ENCODE measurements at places on chromosomes 7 and 10. TPM values are rescaled to one million over a fixed set of nuclear protein-coding genes. Genes with fewer than 3 reads are reported as not detected.

DNA sequence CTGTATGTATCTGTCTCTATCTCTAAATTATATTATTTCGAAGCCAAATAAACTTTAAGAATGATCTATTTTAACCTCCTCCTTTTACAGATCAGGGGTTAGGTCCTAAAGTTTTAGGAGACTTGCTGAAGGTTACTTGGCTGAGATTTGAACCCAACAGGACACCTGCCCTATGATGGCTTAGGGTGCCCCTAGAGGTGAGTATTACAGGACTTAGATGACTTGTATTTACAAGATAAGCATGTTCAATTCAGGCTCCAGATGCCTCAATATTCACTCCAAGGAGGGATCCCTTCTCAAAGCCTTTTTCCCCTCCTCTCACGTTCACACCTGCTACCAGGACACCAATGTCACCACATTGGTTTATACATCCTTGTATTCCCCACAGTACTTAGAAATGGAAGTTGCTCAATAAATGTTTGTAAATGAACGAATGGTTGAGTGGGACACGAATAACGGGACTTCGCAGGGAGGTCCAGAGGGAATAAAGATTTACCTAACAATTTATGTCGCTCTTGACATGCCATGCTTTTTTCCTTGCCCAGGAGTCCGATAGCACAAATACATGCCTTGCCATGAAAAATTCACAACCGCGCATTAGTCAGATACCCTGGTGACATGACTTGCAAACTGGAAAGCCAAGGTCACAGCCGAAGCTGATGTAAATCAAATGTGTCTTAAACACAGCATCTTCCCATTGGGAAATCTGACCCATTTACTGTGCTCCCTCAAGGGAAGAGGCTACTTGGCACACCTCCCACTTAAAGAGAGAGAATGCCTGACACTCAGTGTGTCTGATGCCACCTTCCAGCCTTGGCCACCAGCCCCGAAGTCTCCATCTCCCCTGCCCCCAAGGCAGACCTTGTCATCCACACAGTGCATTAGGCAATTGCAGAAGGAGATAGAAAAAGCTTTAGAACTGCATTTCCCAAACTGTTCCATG, 872.2 kb upstream of the AUTS2 start:
- DNase-seq: no peak
- H3K27ac ChIP-seq: no peak overlapping the region
- H3K36me3 ChIP-seq: no peaks in the 10 kb centered on the region
- no peaks in the 10 kb centered on the region for H3K4me1 ChIP-seq
- H3K27me3 ChIP-seq: no peaks in the 10 kb centered on the region

DNA sequence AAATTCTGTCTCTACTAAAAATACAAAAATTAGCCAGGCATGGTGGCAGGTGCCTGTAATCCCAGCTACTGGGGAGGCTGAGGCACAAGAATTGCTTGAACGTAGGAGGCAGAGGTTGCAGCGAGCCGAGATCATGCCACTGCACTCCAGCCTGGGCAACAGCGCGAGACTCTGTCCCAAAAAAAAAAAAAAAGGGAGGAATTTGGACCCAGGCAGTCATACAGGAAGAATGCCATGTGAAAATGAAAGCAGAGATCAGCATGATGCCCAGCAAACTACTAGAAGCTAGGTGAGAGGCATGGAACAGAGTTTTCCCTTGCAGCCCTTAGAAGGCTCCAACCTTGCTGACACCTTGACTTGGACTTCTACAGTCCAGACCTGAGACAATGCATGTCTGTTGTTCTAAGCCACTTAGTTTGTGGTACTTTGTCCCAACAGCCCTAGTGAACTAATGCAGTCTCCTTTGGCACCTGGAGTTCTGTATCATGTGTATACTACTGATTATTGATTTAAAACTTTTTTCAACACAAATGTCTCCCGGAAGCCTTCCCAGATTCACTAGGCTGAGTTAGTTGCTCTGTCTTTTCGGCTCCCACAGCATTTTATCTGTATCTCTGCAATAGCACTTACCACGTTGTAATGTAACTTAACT, 10.2 kb upstream of the BAG3 start:
- H3K27ac ChIP-seq: no peak overlapping the region
- no peak overlapping the region for H3K4me3 ChIP-seq
- DNase-seq: no peak
- H3K4me1 ChIP-seq: peaks cover 22% of the 10 kb centered on the region
- no peaks in the 10 kb centered on the region for H3K27me3 ChIP-seq
- no peaks in the 10 kb centered on the region for H3K36me3 ChIP-seq

- no peak overlapping the region for H3K4me3 ChIP-seq
- no peak overlapping the region for H3K27ac ChIP-seq
- H3K4me1 ChIP-seq: peaks cover 13% of the 10 kb centered on the region
- DNase-seq: no peak
- no peaks in the 10 kb centered on the region for H3K36me3 ChIP-seq
- no peaks in the 10 kb centered on the region for H3K27me3 ChIP-seq
These were observed 2.8 kb downstream of the BET1 start for GRCh38 chr7:94001396-94001795.

The OR2A7 gene
- total RNA-seq: 1.1 TPM

- H3K27me3 ChIP-seq: no peaks in the 10 kb centered on the region
- H3K27ac ChIP-seq: no peak overlapping the region
- no peak for DNase-seq
- no peaks in the 10 kb centered on the region for H3K36me3 ChIP-seq
These were observed 136.2 kb downstream of the PLXDC2 start for GRCh38 chr10:19952224-19953010.

DNA sequence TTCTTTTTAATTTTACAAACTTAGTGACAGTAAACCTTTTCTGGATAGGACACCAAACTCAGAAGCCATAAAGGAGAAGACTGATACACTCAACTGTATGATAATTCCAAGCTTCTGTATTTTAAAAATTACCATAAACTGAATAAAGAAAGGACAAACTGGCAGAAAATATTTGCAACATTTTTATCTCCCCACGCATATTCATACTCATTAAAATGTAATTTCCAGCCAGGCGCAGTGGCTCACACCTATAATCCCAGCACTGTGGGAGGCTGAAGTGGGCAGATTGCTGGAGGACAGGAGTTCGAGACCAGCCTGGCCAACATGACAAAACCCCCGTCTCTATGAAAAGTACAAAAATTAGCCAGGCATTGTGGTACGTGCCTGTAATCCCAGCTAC, 67.7 kb downstream of the HIBADH start:
- DNase-seq: no peak
- no peaks in the 10 kb centered on the region for H3K4me1 ChIP-seq
- H3K4me3 ChIP-seq: no peak overlapping the region

GRCh38 chr7:89223900-89224395, 428.4 kb upstream of the TEX47 start:
- H3K4me1 ChIP-seq: no peaks in the 10 kb centered on the region
- no peak overlapping the region for H3K4me3 ChIP-seq
- no peak overlapping the region for H3K27ac ChIP-seq

The UCN3 gene
- total RNA-seq: not detected

- no peaks in the 10 kb centered on the region for H3K27me3 ChIP-seq
- no peaks in the 10 kb centered on the region for H3K4me1 ChIP-seq
- H3K36me3 ChIP-seq: no peaks in the 10 kb centered on the region
These were observed 76.6 kb upstream of the HGF start for GRCh38 chr7:81846398-81846797.

The SLC13A1 gene
- total RNA-seq: not detected

The PVRIG gene
- total RNA-seq: 23.9 TPM

The CALN1 gene
- not detected for total RNA-seq

The FAM25G gene
- not detected for total RNA-seq

GRCh38 chr7:130909161-130909836, 175.3 kb upstream of the KLF14 start:
- H3K36me3 ChIP-seq: no peaks in the 10 kb centered on the region
- no peak overlapping the region for H3K4me3 ChIP-seq
- H3K4me1 ChIP-seq: peaks cover 53% of the 10 kb centered on the region
- no peak for DNase-seq
- H3K27ac ChIP-seq: no peak overlapping the region
- no peaks in the 10 kb centered on the region for H3K27me3 ChIP-seq

DNA sequence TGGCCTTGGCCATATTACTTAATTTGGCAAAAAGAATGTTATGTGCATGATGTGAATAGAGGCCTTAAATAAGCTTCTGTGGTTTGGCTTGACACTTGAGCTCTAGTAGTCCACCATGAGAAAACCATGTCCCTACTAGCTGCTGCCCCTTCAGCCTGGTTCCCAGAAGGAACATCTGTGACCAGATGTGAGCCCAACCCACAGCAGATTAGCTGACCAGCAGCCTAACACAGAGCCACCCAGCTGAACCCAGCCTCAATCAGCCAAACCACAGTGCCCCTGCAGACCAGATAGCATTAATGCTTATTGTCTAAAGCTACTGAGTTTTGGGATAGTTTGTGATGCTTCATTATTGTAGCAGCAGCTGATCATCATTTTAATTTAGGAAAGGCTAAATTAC, 16.6 kb downstream of the JAZF1 start:
- no peaks in the 10 kb centered on the region for H3K36me3 ChIP-seq
- no peak for DNase-seq
- H3K4me3 ChIP-seq: no peak overlapping the region
- no peaks in the 10 kb centered on the region for H3K4me1 ChIP-seq
- no peaks in the 10 kb centered on the region for H3K27me3 ChIP-seq
